NCI-H1105 treated with DMSO at 0.1 percent for 48 hours (cell line): ENCODE measurements at places on chromosomes 16 and 17.

- no peak for DNase-seq
Measured at GRCh38 chr17:79473876-79474440, 136.9 kb downstream of the RBFOX3 start.

- no peak for DNase-seq
Measured at GRCh38 chr17:77729587-77729986, 228.9 kb upstream of the TNRC6C start.

- DNase-seq: no peak
Measured at GRCh38 chr17:32920293-32920692, 7.7 kb upstream of the TMEM98 start.

DNA sequence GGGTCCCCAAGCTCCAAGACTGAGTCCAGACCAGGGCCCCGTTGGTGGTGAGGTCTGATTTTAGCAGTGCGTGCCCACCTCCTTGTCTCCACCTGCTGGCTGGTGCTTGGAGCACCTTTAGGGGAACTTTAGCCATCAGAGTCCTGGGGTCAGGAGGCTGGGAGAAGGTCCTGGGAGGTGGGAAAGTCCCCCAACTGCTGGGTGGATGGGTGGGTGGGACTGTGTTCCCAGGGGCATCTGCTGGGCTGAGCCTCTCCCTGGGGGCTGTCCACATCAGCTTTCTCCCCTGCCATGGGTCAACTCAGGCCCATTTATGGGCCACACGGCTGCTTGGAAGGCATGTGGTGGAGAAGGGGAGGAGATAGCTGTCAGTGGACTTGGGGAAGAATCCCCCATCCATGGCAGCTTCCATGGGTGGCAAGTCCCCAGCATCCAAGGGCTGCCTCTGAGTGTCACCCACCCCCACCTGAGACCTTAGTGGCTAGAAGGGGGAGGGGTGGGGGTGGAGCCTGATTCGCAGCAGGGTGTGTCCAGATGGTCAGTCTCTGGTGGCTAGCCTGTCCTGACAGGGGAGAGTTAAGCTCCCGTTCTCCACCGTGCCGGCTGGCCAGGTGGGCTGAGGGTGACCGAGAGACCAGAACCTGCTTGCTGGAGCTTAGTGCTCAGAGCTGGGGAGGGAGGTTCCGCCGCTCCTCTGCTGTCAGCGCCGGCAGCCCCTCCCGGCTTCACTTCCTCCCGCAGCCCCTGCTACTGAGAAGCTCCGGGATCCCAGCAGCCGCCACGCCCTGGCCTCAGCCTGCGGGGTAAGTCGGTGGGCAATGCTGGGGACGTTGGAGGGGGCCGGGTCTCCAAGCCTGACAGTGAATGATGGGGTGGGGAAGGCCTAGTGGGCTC lies at the start of gene TRPV2:
TSS of gene TRPV2 (plus strand) at position 541 of the 894 bp plus-strand sequence. CDS start 2,098 bp downstream, outside the sequence.
- no peak for DNase-seq

- no peak for DNase-seq
Measured at GRCh38 chr17:19263641-19264051, 26.5 kb downstream of the EPN2 start.

GRCh38 chr17:28406473-28406814 lies 432 bp upstream of the SLC46A1 start:
- DNase-seq: peak; percentile 45

DNA sequence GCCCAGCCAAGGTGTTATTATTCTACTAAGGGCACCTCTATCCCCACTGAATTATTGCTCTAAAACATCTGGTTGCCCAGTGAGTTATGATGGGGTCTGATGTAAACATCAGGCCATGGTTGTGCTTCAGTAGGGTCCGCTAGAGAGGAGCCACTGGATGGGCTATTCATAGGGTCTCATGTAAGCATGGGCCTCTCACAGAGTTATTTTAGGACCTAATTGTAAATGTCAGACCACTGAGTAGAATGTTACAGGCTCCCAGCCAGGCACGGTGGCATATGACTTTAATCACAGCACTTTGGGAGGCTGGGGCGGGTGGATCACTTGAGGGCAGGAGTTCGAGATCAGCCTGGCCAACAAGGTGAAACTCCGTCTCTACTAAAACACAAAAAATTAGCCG lies 5.3 kb downstream of the RAPGEFL1 start:
- no peak for DNase-seq
